Naive thymus-derived CD4-positive, alpha-beta T cell (primary cell): ENCODE measurements at places on chromosomes 3 and 15. TPM values are rescaled to one million over a fixed set of nuclear protein-coding genes. Genes with fewer than 3 reads are reported as not detected.

Gene CSNK1G1
- polyA plus RNA-seq = 18.2 TPM

Gene SERINC4
- polyA plus RNA-seq = 3.1 TPM

Gene CYP19A1
- not detected for polyA plus RNA-seq

Gene SENP8
- 1.2 TPM for polyA plus RNA-seq

Gene FSTL1
- not detected for polyA plus RNA-seq

Gene ANKRD63
- not detected for polyA plus RNA-seq
